ENCODE measurements at places on chromosomes 5 and 9. TPM values are rescaled to one million over a fixed set of nuclear protein-coding genes. Genes with fewer than 3 reads are reported as not detected.

Gene FBP1
- total RNA-seq, result 3.7 TPM

GRCh38 chr5:128722551-128722950 is 184.5 kb upstream of the FBN2 start:
- peaks cover 2% of the 10 kb centered on the region for H3K36me3 ChIP-seq
- H3K4me1 ChIP-seq, result no peaks in the 10 kb centered on the region
- H3K27ac ChIP-seq, result no peak overlapping the region
- no peak for DNase-seq
- no peaks in the 10 kb centered on the region for H3K27me3 ChIP-seq

- H3K27me3 ChIP-seq, result peaks cover 27% of the 10 kb centered on the region
- DNase-seq, result no peak
- no peak overlapping the region for H3K4me3 ChIP-seq
- H3K4me1 ChIP-seq, result peaks cover 3% of the 10 kb centered on the region
- H3K36me3 ChIP-seq, result no peaks in the 10 kb centered on the region
Observed at GRCh38 chr5:179414459-179415261, 69.4 kb upstream of the ADAMTS2 start.

DNA sequence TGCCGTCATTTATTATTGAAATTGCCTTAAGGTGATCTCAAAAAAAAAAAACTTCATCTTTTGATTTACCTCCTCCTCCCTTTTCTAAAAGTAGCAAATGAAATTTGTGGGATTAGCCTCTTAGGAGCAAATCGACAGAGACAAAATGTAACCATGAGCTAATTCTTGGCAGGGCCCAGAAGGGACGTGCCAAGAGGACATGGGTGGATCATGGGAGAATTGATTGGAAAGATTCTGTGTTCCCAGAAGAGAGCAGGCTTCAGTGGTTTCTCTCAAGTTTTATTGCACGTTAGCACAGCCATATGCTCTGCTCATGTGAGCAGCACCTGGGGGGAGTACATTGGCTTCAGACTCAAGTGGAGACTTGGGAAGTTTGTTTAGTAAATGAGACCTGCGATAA is 394.6 kb downstream of the ELAVL2 start:
- H3K36me3 ChIP-seq, result no peaks in the 10 kb centered on the region
- no peak overlapping the region for H3K4me3 ChIP-seq
- DNase-seq, result no peak
- H3K27me3 ChIP-seq, result no peaks in the 10 kb centered on the region

GRCh38 chr5:14342306-14342705 is 199.2 kb downstream of the TRIO start:
- no peaks in the 10 kb centered on the region for H3K36me3 ChIP-seq
- DNase-seq, result no peak
- H3K4me1 ChIP-seq, result peaks cover 3% of the 10 kb centered on the region
- H3K27ac ChIP-seq, result no peak overlapping the region

Data from T-helper 17 cell (primary cell).